ENCODE measurements at places on chromosomes 12 and 14.

DNA sequence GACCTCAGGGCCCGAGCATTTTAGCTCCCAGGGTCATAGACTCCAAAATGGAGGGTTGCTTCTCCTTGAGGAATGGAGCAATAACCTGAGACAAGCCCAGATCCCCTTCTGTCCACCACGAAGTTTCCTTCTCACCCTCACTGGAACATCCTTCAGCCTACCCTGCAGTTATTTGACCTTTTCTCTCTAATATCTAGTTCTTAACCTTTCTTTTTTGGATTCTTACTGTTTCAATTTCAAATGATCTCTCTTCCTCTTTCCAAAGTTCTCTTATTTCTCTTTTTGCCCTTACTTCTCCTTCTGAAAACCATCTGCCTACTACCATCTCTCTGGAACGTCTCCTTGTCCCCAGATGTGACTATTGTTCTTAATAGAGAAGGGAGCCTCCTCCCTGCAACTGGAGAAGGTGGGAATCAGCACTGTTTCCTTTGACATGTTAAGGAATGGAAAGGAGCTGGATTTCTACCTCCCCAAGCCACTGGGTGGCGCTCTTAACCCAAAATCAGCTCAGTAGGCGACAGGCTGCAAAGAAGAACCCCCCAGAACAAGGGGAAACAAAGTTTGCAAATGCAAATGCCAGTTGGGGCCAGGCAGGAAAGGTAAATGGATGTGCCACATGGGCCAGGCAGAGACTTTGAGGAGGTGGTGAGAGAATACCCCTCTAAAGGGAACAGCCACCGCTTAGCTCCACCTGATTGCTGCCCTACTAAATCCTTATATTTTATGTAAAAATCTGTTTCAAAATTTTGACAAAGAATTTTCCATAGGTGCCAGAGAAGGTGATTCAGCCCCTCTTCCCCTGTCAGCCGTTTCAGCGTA, 22.4 kb upstream of the PDE1B start:
- peak; percentile 41 for DNase-seq

DNA sequence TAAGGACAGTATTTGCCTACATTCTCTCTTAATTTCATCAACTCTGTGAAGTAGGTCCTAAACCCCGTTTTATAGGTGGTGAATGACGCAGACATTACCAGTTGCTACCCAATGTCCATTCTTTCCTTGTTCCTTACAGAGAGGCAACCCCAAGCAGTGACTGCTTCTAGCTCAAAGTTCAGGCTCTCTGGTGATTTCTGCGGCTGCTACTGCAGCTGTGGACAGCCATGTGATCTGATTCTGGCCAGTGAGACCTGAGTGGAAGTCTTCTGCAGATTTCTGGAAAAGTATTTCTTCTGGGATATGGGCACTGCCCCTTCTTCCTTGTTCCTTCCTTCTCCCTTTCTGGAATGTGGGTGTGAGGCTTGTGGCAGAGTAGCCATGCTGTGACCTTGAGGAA, 82.9 kb downstream of the ARF6 start:
- DNase-seq = no peak

DNA sequence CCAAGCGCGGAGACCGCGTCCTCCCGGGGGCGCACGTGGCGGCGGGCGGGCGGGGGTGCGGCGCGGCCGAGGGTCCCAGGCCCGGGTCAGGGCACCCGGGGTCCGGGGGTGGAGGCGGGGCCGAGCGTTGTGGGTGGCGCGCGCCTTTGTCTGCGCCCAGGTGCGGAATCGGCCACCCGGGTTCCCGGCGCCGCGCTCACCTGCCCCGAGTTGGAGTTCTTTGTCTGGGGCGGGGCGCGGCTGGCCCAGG, 50.1 kb downstream of the LRCOL1 start:
- DNase-seq = no peak

GRCh38 chr14:61997161-61997560, 234.9 kb downstream of the SNAPC1 start:
- DNase-seq = no peak

- DNase-seq = no peak
Measured at GRCh38 chr14:86305058-86305457, 775.1 kb downstream of the FLRT2 start.

DNA sequence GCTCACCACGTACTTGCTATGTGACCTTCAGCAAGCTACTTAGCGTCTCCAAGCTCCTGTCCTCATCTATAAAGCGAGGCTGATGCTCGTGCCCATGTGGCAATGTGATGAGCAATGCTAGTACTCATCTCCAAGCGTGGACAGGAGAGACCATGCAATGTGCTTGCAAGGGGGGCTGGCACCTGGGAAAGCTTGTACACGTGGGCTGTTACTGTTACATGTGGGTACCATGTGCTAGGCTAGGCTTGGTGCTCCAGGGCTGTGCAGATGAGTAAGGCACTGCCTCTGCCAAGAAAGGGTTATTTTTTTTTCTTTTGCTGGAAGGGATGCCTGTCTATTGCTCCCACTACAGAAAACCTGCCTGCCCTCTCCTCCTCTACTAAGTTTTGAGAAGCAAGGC, 46.6 kb downstream of the TSPAN11 start:
- DNase-seq = no peak

GRCh38 chr12:58174316-58174715, 232.9 kb downstream of the ATP23 start:
- no peak for DNase-seq

DNA sequence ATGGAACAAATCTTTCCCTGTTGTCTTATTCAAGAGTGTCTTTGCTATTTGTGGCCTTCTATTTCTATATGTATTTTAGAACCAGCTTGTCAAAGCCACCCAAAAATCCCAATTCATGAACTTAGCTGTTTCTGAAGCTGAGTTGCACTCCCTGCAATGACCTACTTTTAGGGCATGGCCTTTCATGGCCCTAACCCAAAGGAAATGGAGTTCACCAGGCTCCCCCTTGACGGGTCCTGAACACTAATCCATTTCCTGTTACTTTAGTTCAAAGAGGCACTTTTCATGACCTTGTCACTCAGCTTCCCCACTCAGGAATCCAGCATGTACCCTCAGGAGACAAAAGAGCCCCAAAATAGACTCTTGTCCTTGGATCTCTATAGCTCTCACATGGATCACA, 7.6 kb downstream of the TMED8 start:
- DNase-seq = no peak

DNA sequence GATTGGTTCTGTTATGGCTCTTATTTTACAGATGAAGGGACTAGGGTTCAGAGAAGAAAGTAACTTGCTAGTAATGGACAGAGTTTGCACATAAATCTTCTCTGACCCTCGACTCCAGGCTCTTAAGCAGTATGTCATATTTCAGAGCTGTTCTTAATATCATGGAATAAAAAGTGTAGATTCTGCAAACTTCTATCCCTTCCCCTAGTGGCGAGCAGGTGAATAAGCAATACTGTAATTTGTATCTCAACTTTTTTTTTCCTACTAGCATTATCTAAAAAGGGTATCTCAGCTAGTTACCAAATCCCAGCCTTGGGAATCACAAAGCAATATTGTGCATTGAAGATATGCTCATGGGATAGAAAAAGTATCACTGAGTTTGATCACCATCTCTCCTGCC, 83.2 kb downstream of the ANO4 start:
- DNase-seq = no peak

- no peak for DNase-seq
Measured at GRCh38 chr12:117686911-117687377, 281.8 kb downstream of the KSR2 start.

DNA sequence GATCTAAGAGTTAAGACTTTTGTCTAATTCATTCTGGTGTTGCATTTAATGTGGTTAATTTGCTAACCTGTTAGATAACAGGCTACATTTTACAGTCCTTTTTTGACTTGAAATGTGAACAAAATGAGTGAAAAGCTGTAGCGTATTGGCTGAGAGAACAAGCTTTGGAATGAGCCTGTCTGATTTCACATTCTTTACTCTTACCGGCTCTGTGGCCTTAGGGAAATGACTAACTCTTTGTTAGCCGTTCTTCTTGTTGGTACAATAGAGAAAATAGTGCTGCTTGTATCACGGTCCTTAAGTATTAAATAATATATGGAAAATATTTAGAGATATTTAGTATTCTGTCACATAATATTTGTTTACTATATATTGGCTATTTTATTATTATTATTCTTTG, 1.9 kb downstream of the MNAT1 start:
- DNase-seq = no peak

- DNase-seq = no peak
Measured at GRCh38 chr12:116969615-116970585, 59.1 kb downstream of the FBXW8 start.

DNA sequence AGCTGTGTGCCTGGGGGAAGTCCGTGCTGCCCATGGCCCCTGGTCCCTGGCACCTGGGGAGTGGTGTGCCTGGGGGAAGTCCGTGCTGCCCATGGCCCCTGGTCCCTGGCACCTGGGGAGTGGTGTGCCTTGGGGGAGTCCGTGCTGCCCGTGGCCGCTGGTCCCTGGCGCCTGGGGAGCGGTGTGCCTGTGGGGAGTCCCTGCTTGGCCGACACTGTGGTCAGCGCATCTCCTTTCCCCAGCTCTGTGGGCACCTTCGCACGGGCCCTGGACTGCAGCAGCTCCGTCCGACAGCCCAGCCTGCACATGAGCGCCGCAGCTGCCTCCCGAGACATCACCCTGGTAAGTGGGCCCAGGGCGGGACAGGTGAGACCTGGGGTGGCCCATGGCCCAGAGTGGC, 14.5 kb upstream of the CRIP2 start:
- no peak for DNase-seq

DNA sequence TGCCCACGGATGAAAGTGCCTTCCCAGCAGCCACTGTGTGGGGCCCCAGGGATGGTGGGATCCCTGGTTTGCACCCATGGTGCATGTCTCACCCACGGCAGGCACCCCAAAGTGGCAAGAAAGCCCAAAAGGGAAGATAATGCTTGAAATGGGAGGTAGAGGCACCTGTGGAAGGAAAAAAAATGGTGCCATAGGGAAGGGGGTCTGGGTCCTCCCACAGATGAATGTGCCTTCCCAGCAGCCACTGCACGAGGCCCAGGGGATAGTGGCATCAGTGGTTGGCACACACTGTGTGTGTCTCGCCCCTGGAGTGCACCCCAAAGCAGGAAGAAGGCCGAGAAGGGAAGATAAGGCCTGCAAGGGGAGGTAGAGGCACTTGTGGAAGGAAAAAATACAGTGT, 264.2 kb downstream of the ALG10 start:
- DNase-seq = no peak

- DNase-seq = no peak
Measured at GRCh38 chr14:68587931-68588330, 204.9 kb downstream of the ZFP36L1 start.

DNA sequence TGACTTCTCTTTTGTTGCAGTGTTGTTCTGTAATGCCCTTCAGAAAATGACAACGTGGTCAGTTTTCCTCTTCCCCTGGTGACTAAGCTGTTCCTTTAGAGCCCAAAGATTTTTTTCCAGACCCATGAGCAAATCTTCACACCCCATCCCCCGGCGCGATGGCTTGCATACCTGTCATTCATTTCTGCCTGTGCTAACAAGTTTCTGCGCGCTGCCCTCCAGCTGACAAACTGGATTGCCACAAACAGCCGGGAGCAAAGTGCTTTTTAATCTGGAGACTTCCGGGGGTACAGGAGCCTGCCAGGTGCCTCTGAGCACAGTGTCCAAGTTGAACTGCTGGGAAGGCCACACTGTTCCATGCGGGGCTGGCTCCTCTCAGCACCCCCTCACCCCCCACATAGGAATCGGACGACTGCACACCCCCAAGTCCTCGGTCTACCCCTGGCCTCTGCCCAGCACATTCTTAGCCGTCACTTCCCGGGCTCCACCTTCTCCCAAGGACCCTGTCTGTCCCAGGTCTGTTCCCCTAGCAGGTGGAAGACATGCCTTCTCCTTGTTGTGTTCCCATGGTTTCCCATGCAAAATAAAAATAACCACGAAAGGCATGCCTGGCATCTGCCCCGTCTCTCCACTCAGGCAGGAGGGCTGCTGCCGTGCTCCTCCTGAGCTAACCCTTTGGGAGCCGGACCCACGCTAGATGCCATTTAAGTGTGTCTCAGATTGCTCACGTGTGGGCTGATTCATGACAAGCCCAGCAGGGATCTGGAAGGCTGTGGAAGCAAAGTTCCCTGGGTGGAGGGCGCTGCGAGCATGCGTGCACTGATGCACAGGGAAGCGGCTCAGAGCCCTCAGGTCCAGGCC, 14.1 kb downstream of the RILPL1 start:
- no peak for DNase-seq

- no peak for DNase-seq
Measured at GRCh38 chr12:49108958-49109404, 1.7 kb downstream of the LMBR1L start.

DNA sequence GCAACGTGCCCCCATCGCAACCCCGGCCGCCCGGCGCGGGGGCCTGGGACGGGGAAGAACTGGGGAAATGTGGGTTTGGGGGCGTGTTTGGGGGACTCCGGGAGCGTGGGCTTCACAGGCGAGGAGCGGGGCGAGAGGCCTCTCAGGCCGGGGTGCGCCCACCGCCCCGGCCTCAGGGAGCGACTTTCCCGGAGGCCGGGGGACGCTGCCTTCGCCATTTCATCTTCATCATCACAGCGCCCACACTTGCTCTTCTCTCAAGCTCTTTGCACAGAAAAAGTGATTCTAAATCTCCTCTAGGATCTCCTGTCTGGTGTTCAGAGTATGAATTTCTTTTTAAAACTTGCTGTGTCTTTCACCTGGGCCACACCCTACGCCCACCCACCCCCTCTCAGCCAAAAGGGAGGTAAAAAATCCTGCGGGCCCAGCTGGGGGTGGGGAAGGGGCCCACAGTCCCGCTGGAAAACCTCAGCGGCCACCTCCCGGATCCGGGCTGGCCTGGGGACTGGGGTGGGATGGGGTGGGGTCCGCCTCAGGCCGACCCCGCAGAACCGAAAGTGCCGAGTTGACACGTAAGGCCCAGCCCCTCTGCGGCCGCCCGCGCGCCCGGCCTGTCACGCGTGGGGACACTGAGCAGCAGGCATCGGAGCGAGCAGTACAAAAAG, 7.4 kb downstream of the CDKN1B start:
- no peak for DNase-seq

- DNase-seq = no peak
Measured at GRCh38 chr14:53010193-53011040, 59.6 kb upstream of the FERMT2 start.

- DNase-seq = peak; percentile 57
Measured at GRCh38 chr12:27109334-27110028, 27.1 kb upstream of the C12orf71 start.

DNA sequence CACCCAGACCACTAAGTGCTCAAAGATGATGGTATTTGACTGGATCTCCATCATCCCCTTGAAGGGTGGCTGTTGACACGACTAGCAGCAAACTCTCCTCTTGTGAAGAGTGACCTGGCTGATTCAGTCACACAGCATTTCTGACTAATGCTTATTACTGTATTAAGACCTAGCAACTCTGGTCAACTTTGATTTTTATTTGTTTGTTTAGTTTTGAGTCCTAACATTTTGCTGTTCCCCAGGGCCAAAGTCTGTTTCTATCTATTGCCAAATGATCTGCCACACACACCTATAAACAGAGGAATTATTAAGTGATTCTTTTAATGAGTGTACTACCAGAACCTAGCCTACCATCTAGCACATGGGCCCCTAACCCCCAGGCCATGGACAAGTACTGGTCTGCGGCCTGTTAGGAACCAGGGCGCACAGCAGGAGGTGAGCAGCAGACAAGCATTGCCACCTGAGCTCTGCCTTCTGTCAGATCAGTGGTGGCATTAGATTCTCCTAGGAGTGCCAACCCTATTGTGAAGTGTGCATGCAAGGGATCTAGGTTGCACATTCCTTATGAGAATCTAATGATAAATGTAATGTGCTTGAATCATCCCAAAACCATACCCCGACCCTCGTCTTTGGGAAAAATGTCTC, 120.0 kb downstream of the RPS6KA5 start:
- no peak for DNase-seq

Measured in NCI-H460 (cell line).